GM06990 (cell line): ENCODE measurements at places on chromosomes 6 and 20.

GRCh38 chr20:59121714-59122565, 41.7 kb upstream of the ZNF831 start:
- no peak for DNase-seq

- no peak for DNase-seq
These were observed 176.1 kb upstream of the UFL1 start for GRCh38 chr6:96345501-96345900.

- no peak for DNase-seq
These were observed 26.9 kb downstream of the RGS17 start for GRCh38 chr6:153104220-153104619.

DNA sequence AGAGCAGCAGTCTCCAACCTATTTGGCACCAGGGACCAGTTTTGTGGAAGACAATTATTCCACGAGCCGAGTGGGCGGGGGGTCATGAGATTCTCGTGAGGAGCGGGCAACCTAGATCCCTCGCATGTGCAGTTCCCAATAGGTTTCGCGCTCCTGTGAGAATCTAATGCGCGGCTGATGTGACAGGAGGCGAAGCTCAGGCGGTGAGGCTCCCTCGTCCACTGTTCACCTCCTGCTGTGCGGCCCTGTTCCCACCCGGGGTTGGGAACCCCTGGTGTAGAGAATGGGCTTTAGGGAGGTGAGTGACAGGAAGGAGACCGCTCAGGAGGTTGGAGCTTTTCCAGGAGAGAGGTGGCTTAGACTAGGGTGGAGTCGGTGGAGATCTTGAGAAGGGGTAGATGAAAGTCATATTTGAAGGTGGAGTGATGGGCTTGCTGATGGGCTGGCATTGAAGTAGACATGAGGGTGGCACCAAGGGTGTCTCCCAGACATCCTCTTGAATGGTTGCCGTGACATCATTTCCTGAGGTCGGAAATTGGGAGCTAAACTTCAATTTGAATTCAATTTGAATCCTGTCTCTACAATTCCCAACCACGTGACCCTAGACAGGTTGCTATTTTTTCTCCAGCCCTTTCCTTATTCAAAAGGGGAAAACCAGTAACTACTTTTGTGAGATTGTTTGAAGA, 1.5 kb upstream of the RAD21L1 start:
- DNase-seq, result no peak

- DNase-seq, result peak; percentile 93
These were observed at the start of gene MRPS26 for GRCh38 chr20:3045816-3046676. Gene MRPS26, plus strand, starts transcription at chr20:3046052. Its CDS starts 17 bp downstream, at chr20:3046069.

GRCh38 chr20:9660236-9660868, 146.0 kb downstream of the LAMP5 start:
- no peak for DNase-seq

DNA sequence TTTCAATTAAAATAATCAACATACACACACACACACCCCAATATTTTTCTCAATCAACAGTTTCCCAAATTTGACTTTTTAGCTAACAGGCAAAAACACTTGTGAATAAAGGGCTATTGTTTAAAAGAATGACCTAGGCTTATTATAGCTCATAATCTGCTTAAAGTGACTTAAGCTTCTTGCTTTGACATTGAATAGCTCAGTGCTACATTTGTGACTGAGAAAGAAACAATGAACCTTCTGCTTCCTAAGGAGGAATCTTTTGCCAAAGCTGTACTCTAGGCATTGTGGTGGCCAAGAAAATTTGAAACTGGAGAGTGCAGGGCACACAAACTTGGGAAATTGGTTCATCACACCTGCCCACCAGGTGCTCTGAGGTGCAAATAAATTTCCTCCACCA, 282.0 kb downstream of the SYNE1 start:
- DNase-seq, result no peak

DNA sequence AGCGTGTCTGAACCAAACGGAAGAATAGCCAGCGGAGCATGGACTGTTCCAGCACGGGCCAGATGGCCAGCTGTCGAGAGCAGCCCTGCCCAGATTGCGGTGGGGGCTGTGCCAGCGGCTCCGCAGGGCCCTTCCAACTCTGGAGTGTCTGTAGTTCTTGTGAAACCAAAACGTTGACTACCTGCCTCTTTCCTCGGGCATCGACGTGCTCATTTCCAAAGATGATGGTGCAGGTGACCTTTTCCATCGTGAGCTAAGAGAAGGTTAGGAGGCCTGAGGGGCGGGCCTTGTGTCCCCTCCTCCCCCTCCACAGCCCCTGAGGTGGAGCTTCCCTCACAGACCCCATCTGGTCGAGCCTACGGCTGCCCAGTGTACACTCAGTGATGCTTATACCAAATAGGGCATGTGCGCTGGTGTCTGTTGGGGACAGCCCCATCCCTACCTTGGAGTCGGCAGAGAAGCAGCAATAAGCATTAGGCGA, 12.9 kb upstream of the C20orf144 start:
- DNase-seq, result no peak
